ENCODE measurements at places on chromosomes 1 and 21. TPM values are rescaled to one million over a fixed set of nuclear protein-coding genes. Genes with fewer than 3 reads are reported as not detected.

LPAR3 gene
- total RNA-seq: 0.39 TPM

PALMD gene
- 2.1 TPM for total RNA-seq

ANKRD65 gene
- total RNA-seq: 0.73 TPM

ZFP69B gene
- 13.3 TPM for total RNA-seq

CRABP2 gene
- 6.3 TPM for total RNA-seq

URB2 gene
- 20.0 TPM for total RNA-seq

SLX9 gene
- total RNA-seq: 9.7 TPM

C1orf210 gene
- total RNA-seq: not detected

ETV3L gene
- 0.26 TPM for total RNA-seq

AXDND1 gene
- total RNA-seq: 1.8 TPM

ATAD3C gene
- 2.1 TPM for total RNA-seq

KRTAP13-3 gene
- 0.52 TPM for total RNA-seq

F3 gene
- total RNA-seq: 1.6 TPM

HSD3B2 gene
- not detected for total RNA-seq

RAB3B gene
- 0.28 TPM for total RNA-seq
